ENCODE measurements at places on chromosomes 16 and 17.

DNA sequence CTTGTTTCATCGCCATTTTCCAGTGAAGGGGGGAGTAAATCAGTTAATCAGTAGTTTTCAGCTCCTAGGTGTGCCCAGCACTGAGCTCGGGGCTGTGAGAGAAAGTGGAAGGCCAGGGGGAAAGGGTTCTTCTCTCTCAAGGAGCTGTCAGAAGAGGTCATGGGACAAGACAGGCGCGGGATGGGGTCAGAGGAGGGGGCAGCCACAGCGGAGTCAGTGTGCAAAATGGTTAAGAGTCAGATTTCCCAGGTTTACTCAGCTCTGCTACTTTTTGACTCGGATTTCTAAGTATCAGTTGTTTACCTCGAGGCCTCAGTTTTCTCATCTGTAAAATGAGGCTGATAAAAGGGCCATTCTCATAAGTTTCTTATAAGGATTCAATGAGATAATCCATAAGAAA is 4.3 kb upstream of the XYLT1 start:
- DNase-seq = no peak

DNA sequence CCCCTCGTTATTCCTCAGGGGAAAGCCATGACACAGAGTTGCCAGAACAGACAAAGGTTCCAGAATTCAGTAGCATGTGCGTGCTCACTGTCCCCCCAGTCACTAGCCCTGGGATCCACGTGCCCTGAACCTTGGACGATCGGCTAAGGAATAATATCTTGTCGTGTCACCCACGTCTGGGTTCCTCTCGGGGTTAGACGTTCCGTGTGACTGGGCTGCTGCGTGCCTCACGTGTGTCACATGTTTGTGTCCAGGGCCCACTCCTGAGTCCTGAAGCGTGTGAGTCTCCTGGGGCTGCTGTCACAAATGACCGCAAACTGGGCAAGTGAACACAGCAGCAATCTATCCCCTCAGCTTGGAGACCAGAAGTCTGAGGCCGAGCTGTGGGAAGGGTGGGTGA is 12.4 kb upstream of the ZNF469 start:
- DNase-seq = no peak

GRCh38 chr17:82940226-82941020 is 100.6 kb upstream of the ZNF750 start:
- no peak for DNase-seq

GRCh38 chr17:17077861-17078732 is 35.8 kb downstream of the MPRIP start:
- no peak for DNase-seq

- DNase-seq = no peak
Observed at GRCh38 chr17:50470426-50470825, 1.7 kb upstream of the CHAD start.

DNA sequence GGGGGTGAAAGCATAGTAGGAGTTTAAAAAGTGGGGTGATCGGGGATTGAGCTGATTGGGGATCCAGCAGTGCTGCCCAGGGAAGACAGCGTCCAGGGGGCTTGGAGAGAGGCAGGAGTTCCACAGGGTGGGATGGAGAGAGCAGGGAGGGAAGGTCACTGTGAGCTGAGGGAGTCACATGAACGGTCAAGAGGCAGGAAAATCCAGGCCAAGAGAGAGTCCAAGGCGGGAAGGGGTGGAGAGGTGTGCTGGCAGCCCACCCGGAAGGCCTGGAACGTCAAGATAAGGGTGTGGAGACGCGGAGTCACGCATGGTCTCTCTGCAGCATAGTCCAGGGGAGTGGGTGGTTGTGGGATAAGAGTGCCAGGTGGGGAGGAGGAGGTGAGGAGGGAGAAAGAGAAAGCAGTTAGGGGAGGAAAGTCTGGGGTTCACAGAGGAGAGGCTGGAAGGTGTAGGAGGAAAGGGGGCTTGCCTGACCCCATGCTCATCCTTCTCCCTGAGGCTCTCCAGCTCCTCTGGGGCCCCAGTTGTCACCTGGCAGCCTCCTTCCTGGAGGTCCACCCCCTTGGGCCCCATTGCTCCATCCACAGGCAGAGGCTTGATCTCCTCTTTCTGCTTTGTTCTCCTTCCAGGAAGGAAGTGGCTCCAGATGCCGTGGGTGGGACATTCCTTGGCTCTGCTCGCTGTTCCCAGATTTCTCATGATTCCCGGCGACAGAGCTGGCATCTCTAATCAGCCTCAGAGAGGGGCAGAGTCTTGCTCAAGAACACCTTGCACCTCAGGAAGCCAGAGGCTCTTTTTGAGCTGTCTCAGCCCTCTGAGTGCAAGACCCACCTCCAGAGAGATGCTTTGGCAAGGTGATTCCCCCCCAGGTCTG is 28.7 kb downstream of the CCR7 start:
- DNase-seq = no peak

DNA sequence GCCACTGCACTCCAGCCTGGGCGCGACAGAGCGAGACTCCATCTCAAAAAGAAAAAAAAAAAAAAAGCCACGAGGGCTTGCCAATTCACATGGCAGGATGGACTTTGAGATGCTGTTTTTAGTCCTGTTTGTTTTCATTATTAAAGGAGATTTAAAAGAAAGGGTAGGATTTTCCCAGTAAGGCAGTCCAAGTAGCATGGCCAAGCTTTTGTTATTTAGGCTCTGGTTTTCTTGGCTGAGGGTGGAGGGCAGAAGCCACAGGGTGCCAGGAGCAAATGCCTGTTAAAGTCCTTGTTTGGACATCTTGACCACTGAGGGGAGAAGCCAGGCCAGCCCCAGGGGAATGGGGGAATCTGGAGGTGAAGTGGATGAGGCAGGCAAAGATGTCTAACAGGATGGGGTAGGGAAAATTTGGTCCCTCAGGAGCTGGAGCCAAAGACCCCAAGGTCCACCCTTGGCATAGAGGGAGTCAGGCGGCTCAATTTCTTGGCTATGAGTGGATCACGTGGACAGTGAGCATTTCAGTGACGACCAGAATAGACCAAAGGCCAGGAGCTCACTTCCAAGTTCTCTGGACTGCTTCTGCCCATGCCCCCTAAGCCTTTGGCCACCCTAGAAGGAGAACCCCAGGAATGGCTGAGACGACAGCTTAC is 20.8 kb upstream of the PLLP start:
- DNase-seq = no peak

DNA sequence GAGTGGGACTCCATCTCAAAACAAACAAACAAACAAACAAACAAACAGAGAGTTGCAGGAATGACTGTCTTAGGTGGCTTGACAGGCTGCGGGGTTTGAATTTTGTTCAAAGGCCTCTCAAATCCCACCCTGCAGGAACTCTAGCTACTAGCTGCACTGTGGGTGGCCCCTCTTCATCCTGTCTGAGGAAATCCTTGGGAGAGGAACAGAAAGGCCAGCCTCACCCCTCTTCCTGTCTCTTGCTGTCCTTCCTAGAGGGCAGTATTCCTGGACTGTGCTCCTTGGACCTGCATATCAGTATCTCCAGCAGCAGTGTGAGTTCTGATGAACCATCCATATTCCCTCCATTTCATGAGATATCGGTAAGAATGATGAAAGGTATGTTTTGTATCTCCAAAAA is 2.0 kb upstream of the CCDC92B start:
- no peak for DNase-seq

GRCh38 chr16:68105611-68106010 is 20.4 kb downstream of the NFATC3 start:
- DNase-seq = no peak

DNA sequence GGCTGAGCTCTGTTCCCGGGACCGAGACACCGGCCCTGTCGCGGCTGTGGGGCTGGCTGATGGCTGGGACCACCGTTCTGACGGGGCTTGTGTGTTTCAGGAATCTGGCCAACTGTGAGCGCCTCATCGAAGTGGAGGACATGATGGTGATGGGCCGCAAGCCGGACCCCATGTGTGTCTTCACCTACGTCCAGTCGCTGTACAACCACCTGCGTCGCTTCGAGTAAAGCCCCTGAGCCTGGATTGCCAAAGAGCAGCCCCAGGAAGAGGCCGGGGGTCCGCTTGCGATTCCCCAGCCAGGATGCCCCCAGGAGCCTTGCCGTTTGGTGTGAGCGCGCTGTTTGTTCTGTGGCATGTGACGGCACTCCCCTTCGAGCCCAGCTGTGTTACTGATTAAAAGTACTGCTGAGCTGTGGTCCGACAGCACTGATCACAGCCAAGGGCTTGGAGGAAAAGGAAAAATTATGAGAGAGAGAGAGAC is 23.0 kb downstream of the SMTNL2 start:
- DNase-seq = no peak

DNA sequence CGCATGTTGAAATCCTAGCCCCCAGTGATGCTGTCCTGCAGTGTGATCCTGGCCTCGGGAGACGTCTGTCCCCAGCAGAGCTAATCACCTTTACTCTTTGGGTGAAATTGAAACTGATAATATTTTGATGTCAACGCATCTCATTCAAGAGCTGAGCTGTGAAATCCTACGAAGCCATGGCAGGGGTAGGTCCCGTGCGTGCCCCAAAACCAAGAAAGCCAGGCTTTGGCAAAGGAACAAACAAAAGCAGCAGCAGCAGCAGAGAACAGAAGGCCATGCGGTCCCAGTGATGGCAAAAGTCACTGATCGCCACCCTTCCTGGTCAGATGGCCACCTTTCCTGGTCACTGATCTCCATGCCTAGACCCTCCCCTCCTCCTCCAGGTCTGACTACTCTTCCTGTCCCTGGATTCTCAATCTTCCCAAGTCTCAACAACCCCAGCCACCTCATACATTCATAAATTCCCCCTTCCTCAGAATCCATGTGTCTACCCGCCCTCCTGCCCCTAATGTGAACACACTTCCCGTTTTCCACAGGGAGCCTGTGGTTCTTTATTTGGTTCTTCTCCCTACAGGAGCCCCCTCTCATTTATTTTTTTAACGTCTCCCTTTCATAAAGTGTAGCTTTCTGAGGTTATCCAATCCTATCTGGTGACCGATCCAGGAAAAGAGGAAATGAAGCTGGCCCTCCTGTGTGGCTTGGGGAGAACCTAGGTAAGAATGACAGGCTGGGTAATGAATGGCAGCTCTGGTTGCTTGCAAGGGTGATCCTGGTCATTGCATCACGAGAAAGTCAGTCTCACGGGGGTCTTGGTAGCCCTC is 50.3 kb downstream of the CPPED1 start:
- DNase-seq = no peak

- DNase-seq = no peak
Observed at GRCh38 chr16:66849549-66849948, 5.3 kb downstream of the CA7 start.

DNA sequence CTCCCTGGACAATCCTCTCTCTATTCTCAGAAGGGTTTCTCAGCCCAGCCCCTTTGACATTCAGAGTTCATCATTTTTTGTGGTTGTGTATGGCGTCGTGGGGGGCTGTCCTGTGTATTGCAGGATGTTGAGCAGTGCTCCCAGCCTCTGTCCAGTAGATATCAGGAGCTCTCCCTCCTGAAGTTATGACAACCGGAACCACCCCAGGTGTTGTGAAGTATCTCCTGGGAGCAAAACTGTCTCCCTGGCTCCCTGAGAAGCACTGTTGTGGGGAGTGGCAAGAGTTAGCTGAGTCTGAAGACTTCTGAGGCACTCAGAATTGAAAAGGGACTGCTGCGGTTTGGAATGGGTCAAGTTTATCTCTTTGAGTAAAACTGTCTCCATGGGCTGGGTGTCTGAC is 55.9 kb upstream of the MGAT5B start:
- DNase-seq = no peak

Data from astrocyte of the hippocampus (primary cell).